Activated T-helper 1 cell treated with anti-CD3 and anti-CD28 coated beads, Interleukin-12 subunit alpha, Interleukin-12 subunit beta, Interleukin-2, Interleukin-4 antibody, amounts not matched to agents 30 ng/mL and 10 ng/mL and 1 ng/mL, durations not matched to agents 14 hours and 24 hours and 36 hours (primary cell): ENCODE measurements at places on chromosomes 3 and 15.

- DNase-seq = no peak
- no peaks in the 10 kb centered on the region for H3K36me3 ChIP-seq
- H3K4me3 ChIP-seq = no peak overlapping the region
- no peak overlapping the region for H3K27ac ChIP-seq
Observed at GRCh38 chr3:152071924-152072323, 196.8 kb upstream of the MBNL1 start.

DNA sequence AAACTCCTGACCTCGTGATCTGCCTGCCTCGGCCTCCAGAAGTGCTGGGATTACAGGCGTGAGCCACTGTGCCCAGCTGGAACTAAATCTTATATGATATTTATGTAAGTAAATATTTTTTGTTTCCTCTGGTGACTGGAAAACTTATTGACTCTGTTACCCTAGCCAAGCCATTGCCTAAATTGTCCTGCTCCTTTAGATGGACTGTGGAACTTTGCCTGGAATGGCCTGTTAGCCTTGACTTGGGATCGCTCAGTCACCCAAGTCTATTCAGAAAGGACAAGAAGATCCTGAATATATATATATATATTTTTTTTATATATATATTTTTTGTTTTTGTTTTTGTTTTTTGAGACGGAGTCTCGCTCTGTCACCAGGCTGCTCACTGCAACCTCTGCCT, 113.9 kb downstream of the PDE8A start:
- peaks cover 20% of the 10 kb centered on the region for H3K36me3 ChIP-seq
- DNase-seq = no peak
- no peak overlapping the region for H3K4me3 ChIP-seq
- H3K27ac ChIP-seq = no peak overlapping the region
- H3K4me1 ChIP-seq = no peaks in the 10 kb centered on the region
- no peaks in the 10 kb centered on the region for H3K27me3 ChIP-seq

DNA sequence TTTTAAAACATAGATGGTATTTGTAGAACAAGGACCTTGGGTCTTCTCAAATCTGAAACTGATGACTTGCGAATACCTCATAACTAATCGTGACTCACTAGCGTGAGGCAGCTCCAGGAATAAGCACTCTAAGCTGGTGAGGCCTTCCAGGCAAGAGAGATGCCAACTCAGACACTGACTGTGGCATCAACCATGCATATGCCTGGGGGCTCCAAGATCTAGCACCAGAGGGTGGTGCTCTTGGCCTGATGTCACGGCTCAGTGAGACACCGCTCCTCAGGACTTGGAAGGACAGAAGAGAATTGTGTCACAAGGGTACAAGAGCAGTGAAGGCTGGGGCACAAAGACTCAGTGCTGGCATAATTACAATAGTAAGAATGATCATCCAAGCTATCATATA, 125.0 kb upstream of the TRIM42 start:
- no peak overlapping the region for H3K4me3 ChIP-seq
- H3K27me3 ChIP-seq = peaks cover 3% of the 10 kb centered on the region
- DNase-seq = no peak
- no peak overlapping the region for H3K27ac ChIP-seq
- no peaks in the 10 kb centered on the region for H3K4me1 ChIP-seq

- no peak for DNase-seq
- H3K27me3 ChIP-seq = peaks cover 47% of the 10 kb centered on the region
Observed at GRCh38 chr15:79090487-79091203, at the start of gene RASGRF1. Gene RASGRF1 (minus strand): TSS chr15:79090780. CDS start chr15:79090498, 282 bp downstream.

GRCh38 chr3:16816048-16816780, 68.5 kb upstream of the PLCL2 start:
- no peak overlapping the region for H3K4me3 ChIP-seq
- peaks cover 16% of the 10 kb centered on the region for H3K27me3 ChIP-seq
- DNase-seq = no peak
- H3K4me1 ChIP-seq = peaks cover 7% of the 10 kb centered on the region
- no peaks in the 10 kb centered on the region for H3K36me3 ChIP-seq
- no peak overlapping the region for H3K27ac ChIP-seq

- H3K36me3 ChIP-seq = no peaks in the 10 kb centered on the region
- DNase-seq = no peak
- H3K27ac ChIP-seq = no peak overlapping the region
- H3K4me1 ChIP-seq = no peaks in the 10 kb centered on the region
- H3K27me3 ChIP-seq = no peaks in the 10 kb centered on the region
Observed at GRCh38 chr15:87528873-87529272, 727.7 kb downstream of the NTRK3 start.

DNA sequence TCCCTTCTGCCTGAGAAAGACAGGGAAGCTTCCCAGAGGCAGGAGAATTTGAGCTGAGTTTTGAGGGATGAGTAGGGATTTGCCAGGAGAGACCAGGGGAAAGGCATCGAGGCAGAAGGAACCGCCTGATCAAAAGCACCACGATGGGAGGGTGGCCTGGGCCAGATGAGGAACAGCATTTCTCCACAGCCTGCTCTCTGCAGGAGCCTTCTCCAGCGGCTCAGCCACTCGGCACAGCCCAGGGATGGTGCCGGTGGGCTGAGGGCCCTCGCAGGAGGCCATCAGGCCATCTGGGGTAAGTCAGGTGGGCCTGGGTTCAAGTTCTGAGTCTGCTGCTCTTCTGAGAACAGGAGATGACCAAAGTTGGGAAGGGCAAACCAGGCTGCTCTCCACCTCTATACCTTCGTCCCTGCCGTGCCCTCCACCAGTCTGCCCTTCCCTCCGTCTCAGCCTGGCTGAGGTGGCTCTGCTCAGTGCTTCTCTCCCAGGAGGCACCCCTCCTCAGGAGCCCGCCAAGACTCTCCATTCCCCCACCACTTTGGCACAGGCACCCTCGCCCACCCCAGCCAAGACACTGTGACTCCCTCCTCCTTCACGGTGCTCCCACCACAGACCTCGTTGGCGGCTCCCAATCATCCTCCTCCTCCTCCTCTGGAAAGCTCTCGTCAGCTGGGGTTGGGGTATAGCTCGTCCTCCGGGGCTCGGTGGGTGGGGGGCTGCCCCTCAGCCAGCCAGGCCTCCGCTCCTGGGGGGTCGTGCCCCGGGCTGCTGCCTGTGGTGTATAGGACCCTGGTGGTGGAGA, 34.9 kb downstream of the GRIP2 start:
- H3K27me3 ChIP-seq = peaks cover under 1% of the 10 kb centered on the region
- H3K27ac ChIP-seq = no peak overlapping the region
- DNase-seq = no peak

GRCh38 chr3:153972862-153973261, 148.3 kb upstream of the ARHGEF26 start:
- no peaks in the 10 kb centered on the region for H3K36me3 ChIP-seq
- no peaks in the 10 kb centered on the region for H3K4me1 ChIP-seq
- no peak for DNase-seq
- H3K4me3 ChIP-seq = no peak overlapping the region

- DNase-seq = no peak
- H3K27ac ChIP-seq = no peak overlapping the region
- peaks cover 44% of the 10 kb centered on the region for H3K27me3 ChIP-seq
- H3K4me1 ChIP-seq = no peaks in the 10 kb centered on the region
- H3K36me3 ChIP-seq = no peaks in the 10 kb centered on the region
- no peak overlapping the region for H3K4me3 ChIP-seq
Observed at GRCh38 chr15:40477642-40478327, 7.0 kb downstream of the CHST14 start.

GRCh38 chr3:168360993-168361392, 265.3 kb upstream of the GOLIM4 start:
- H3K27ac ChIP-seq = no peak overlapping the region
- no peaks in the 10 kb centered on the region for H3K36me3 ChIP-seq
- H3K27me3 ChIP-seq = no peaks in the 10 kb centered on the region
- DNase-seq = no peak

DNA sequence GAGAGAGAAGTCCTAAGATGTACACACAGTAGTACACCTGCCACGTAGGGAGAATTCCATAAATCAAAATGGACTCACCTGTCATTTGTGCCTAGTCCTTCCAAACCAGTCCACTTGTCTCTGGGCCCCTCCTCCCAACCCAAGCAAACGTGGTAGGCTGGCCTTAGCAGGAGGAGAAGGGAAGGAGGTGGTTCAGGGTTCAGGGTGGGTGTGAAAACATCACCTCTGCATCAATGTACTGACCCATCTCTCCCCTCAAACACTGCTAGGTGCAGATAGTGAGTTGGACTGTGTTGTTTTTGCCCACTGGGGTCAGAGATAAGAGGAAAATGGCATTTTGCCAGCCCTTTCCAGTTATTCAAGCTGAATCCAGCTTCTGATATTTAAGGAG, 99.3 kb downstream of the MME start:
- H3K4me3 ChIP-seq = no peak overlapping the region
- no peaks in the 10 kb centered on the region for H3K27me3 ChIP-seq
- no peaks in the 10 kb centered on the region for H3K36me3 ChIP-seq
- no peak overlapping the region for H3K27ac ChIP-seq
- no peak for DNase-seq

GRCh38 chr3:133117342-133117741, 79.2 kb downstream of the TMEM108 start:
- H3K4me1 ChIP-seq = no peaks in the 10 kb centered on the region
- H3K36me3 ChIP-seq = no peaks in the 10 kb centered on the region
- DNase-seq = no peak
- no peak overlapping the region for H3K27ac ChIP-seq
- H3K4me3 ChIP-seq = no peak overlapping the region

DNA sequence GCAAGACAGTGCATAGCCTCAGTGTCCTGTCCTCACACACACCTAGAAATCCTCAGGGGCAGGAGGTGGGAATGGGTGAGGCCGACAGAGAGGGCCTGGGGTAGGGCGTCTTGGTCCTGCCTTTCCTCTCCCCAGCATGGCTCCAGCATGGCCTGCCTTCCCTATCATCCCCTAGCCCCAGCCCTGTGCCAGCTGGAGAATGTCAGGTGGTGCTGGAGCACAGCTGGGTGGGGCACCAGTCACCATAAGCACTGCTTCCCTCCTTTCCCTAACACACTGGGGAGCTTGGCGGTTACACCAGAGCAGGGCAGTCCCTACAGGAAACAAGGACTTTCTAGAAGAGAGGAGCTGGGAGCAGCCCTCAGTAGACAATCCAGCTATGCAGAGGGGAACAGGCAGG, 236.8 kb downstream of the KLF13 start:
- H3K27ac ChIP-seq = no peak overlapping the region
- H3K4me1 ChIP-seq = no peaks in the 10 kb centered on the region
- no peak overlapping the region for H3K4me3 ChIP-seq

GRCh38 chr15:57298204-57298603, 78.1 kb upstream of the CGNL1 start:
- H3K27me3 ChIP-seq = no peaks in the 10 kb centered on the region
- H3K4me3 ChIP-seq = no peak overlapping the region
- H3K36me3 ChIP-seq = no peaks in the 10 kb centered on the region
- DNase-seq = no peak
- H3K27ac ChIP-seq = no peak overlapping the region

DNA sequence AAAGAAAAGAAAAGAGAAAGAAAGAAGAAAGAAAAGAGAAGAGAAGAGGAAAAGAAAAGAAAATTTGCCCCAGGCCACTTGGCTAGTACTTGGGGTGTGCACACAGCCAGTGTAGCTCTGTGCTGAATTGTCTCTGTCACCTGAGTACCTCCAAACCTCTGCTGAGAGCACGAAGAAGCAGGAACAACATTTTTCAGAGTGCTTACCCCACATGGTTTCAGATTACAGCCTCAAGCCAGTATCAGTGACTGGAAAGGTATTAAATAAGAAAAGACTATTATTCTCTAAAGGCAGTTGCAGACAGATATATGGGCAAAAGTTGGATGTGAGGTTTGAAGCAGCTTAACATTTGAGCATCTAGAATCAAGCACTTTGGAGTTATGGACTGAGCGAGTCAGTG, 113.3 kb upstream of the PHLDB2 start:
- no peak overlapping the region for H3K4me3 ChIP-seq
- H3K27ac ChIP-seq = no peak overlapping the region
- H3K4me1 ChIP-seq = no peaks in the 10 kb centered on the region
- peaks cover 2% of the 10 kb centered on the region for H3K27me3 ChIP-seq
- no peak for DNase-seq

DNA sequence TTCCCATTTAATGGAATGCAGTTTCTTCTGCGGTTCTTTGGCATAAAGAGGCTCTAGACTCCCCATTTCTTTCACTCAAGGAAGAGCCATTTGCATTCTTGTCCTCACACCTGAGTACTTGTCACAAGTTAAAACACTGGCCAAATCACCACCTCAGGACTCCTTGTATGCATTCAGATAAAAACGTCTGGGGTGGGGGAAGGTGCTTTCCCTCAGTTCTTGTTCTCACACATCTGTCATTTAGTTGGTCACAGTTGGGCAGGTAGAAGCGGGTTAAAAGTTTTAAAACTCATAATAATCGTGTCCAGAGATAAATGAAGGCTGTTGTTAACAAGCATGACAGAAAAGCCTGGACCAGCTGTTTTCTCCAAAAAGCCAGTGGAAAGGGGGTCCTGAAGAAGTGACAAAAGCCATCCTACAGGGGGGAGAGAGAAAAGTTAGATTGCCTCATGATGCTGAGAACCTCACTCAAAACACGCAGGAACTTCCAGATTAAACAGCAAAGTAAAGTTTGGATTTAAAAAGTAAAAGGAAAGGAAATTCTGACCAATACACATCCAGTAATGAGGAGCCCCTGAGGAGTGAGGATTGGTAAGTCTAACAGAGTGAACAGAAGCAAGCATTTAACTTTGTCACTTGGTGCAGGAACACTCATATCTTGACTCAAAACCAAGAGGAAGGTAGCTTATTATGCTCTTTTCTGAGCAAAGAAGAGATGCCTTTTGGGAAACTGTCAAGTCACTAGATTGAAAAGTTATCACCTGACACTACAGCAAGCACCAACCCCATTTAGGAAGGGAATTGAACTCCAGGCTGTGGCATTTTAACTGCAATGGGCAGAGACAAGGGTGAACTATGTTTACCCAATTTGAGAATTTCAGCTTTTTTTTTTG, 2.8 kb downstream of the BCL2L10 start:
- H3K27ac ChIP-seq = no peak overlapping the region
- no peaks in the 10 kb centered on the region for H3K4me1 ChIP-seq
- peaks cover 34% of the 10 kb centered on the region for H3K27me3 ChIP-seq
- DNase-seq = no peak
- H3K36me3 ChIP-seq = no peaks in the 10 kb centered on the region
- no peak overlapping the region for H3K4me3 ChIP-seq

GRCh38 chr3:58203541-58203940, 7.2 kb downstream of the DNASE1L3 start:
- no peak for DNase-seq
- no peak overlapping the region for H3K4me3 ChIP-seq
- peaks cover 20% of the 10 kb centered on the region for H3K4me1 ChIP-seq
- no peak overlapping the region for H3K27ac ChIP-seq
- no peaks in the 10 kb centered on the region for H3K36me3 ChIP-seq

DNA sequence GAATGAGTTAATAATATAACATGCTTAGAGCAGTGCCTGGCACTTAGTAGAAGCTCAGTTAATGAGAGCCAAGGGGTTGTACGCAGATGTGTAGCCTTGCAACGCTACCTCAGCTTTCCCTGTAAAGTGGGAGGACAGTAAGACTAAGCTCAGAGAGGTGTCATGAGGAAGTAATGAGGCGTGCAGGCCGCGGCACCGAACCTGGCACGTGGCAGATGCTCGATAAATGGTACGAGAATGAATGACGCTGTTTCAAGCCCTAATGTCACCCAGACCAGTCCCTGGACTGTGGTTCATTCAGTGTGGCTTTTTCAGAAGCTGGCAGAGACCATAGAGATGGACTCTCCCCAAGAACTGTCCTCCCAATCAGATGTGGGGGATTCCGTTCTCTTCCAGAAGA, 21.2 kb downstream of the GRIP2 start:
- no peaks in the 10 kb centered on the region for H3K36me3 ChIP-seq
- H3K27ac ChIP-seq = no peak overlapping the region

GRCh38 chr15:89928421-89928820, 15.7 kb upstream of the ARPIN start:
- H3K27me3 ChIP-seq = peaks cover 11% of the 10 kb centered on the region
- H3K36me3 ChIP-seq = no peaks in the 10 kb centered on the region
- H3K27ac ChIP-seq = no peak overlapping the region
- H3K4me1 ChIP-seq = no peaks in the 10 kb centered on the region
- DNase-seq = no peak

- no peak overlapping the region for H3K4me3 ChIP-seq
- H3K36me3 ChIP-seq = no peaks in the 10 kb centered on the region
- H3K4me1 ChIP-seq = no peaks in the 10 kb centered on the region
- no peak overlapping the region for H3K27ac ChIP-seq
Observed at GRCh38 chr3:110589341-110589740, 482.3 kb upstream of the NECTIN3 start.
